ENCODE measurements at places on chromosomes 16 and 17. TPM values are rescaled to one million over a fixed set of nuclear protein-coding genes. Genes with fewer than 3 reads are reported as not detected.

The CLEC18B gene
- polyA plus RNA-seq: 0.95 TPM

The EVI2B gene
- polyA plus RNA-seq: 2.9 TPM

The CNTROB gene
- 74.7 TPM for polyA plus RNA-seq

The LRRC75A gene
- 5.7 TPM for polyA plus RNA-seq

DNA sequence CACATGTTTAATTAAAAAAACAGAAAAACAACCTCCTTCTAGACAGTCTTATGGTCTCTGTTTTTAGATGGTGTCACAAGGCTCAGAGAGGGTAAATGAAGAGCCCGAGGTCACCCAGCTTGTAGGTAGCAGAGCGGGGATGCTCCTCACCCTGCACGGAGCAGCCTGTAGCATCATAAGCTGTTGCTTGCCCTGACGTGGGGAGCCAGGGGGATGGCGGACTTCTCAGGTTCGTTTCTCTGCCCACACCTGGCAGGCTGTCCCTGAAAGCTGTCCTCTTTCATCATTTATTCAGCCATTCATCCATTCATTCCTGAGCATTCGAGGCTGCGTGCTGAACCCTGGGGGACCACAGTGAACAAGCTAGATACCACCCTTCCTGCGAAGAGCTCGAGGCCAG is 75.7 kb upstream of the KSR1 start:
- no peak for DNase-seq

- no peak for DNase-seq
Observed at GRCh38 chr17:57313097-57313835, 56.9 kb downstream of the MSI2 start.

GRCh38 chr16:49350265-49351095 is 23.1 kb upstream of the C16orf78 start:
- peak; percentile 15 for DNase-seq

Measured in right lung (tissue), 10 donors.